Stimulated activated CD8-positive, alpha-beta memory T cell treated with anti-CD3 and anti-CD28 coated beads, Interleukin-7, amount 100 ng/mL, for 24 hours (primary cell): ENCODE measurements at places on chromosomes 3 and 15.

DNA sequence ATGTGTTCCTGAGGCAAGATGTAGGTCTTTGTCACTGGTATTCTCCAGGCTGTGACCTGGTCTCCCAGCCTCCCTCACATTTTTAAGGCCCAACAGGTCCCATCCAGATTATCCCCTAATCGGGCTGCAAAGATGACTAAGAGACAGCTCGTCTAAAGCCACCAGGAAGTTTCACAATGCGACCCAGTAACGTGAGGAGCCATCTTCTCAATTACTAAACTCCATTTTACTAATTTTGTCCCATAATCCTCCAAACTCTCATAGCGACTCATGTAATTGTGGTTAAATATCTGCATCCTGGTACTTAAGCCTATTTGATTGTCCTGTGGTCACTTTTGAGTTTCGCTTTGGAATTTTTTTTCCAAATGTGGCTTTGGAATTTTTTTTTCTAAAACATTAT is 8.7 kb upstream of the PLA2G4F start:
- no peak for DNase-seq

GRCh38 chr3:137778941-137779340 is 14.8 kb downstream of the SOX14 start:
- no peak for DNase-seq

DNA sequence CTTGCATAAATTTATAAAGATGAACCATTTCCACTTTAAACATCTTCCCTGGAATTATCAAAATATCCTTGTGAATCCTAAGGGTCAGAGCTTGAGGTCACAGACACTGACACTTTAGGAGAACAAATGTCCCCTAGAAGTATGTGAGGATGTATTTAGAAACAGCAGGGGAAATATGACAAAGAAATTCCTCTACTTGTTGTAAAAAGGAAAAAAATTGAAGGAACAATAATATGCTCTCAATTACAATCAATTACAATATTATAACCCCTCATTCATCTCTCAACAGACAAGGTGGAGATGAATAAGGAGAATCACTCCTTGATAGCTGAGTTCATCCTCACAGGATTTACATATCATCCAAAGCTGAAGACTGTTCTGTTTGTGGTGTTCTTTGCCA is at the start of gene OR5K3:
Gene OR5K3 (plus strand): TSS at position 301 of the 400 bp plus-strand sequence. CDS start 0 bp downstream, at position 301.
- no peak for DNase-seq

DNA sequence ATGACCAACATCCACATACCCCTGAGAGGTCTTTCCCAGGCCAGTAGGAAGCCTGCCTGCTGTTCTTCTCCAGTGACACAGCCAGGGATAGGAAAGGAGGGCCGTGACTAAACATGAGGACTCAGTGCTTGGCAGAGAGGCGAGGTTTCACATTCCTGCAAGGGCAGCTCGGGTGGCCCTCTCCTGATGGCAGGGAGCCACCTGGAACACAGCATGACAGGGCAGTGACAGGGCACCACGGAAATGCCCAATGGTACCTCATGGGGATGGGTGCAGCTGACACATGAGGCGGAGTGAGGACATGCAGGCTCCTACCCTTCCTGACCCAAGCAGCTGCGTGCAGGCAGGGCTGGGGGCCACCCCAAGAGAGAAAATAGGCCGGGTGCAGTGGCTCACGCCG is 7.4 kb upstream of the TGM5 start:
- no peak for DNase-seq

GRCh38 chr3:149812606-149813366 is at the start of gene RNF13:
TSS of gene RNF13 (plus strand) at chr3:149813215. CDS start at chr3:149846027, 32,812 bp downstream.
- DNase-seq, result peak; percentile 91

GRCh38 chr3:38210141-38210757 is 44.9 kb downstream of the OXSR1 start:
- DNase-seq, result no peak

DNA sequence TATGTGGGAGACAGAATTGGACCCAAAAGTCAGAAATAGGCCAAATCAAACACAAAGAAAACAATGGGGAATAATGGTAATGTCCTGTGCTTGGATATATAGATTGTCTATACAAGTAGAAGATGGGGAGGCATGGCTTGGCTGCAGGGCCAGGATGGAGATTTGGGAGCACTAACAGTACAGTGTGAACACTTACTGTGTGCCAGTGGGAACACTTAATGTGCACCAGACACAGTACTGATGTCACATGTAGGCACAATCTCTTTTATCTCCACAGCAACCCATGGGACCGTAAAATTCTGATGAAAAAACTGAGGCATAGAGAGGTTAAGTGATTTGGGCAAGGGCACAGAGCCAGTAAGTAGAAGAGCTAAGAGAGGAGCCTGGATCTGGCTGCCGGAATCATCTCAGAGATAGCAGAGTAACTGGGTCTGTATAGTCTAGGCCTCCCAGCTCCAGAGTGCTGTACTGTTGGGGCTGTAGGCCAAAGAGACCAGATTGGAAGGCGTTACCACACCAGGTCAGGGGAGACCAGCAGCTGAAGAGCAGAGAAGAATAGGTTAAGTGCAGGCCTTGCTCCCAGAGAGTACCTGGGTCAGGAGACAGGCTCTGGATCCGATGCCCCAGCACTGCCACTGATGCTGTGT is 63.3 kb downstream of the RLBP1 start:
- no peak for DNase-seq

- no peak for DNase-seq
These were observed 5.5 kb downstream of the BCL6 start for GRCh38 chr3:187739561-187740332.

GRCh38 chr3:55339819-55340218 is 147.3 kb downstream of the WNT5A start:
- DNase-seq, result no peak

DNA sequence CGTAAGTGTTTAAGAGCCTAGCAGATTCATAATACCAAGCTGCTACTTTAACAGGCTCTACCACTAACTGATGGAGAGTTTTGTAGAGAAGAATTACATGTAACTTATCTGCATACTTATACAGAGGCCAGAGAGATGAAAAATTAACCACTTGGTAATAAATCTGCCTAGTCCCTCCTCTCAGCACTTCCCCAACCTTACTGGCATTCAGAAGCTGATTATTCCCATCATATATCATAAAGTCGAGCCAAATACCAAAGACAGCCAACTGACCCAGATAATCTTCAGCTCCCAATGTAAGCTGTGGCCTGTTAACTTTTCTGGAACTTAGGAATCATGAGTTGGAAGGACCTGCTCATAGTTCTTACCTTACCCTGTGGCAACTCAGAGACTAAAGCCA is 25.5 kb upstream of the CSPG5 start:
- DNase-seq, result no peak

- no peak for DNase-seq
These were observed 167.9 kb downstream of the DCLK3 start for GRCh38 chr3:36596419-36596818.

DNA sequence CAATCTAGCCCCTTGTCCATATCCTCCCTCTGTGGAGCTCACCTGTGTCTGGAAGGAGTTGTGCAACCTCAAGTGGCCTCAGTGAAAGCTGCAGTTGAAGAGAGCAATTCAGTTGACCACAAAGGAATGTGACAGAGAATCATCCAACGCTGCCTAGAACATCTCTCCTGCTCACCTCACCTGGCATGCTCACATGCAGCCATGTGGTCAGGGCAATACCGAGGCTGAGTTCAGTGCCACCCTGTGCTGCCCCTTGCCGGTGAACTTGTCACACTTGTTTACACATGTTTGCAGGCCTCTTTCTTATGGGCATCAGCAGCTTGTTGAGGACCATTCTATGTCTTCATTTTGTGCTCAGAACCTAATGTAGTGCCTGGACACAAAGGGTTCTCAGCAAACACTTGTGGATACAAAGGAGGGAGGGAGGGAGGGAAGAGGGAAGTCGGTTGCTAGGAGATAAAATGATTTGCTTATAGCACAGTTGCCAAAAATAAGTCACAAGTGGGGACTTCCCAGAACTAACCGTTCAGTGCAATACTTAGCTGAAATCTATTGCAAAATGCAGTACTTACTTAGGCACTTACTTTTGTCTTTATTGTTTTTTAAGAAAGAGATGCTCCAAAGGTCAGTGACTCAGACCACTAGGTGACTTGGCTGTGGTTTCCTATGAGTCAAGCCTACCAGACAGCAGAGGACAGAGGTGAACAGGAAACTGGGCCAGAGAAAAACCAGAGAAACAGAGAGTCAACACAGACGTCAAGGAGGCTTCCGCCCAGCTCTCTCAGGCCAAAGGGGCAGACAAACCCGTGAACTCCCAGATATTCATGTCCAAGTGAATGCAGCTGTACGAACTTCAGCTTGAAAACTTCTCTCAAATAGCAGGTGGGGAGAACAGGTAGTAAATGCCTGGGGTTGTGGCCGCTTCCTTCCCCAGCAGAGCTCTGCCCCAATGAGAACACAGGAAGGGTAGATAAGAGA is 227.8 kb upstream of the CTNNB1 start:
- DNase-seq, result no peak

- no peak for DNase-seq
These were observed 47.8 kb upstream of the ADGRG7 start for GRCh38 chr3:100561459-100562158.

DNA sequence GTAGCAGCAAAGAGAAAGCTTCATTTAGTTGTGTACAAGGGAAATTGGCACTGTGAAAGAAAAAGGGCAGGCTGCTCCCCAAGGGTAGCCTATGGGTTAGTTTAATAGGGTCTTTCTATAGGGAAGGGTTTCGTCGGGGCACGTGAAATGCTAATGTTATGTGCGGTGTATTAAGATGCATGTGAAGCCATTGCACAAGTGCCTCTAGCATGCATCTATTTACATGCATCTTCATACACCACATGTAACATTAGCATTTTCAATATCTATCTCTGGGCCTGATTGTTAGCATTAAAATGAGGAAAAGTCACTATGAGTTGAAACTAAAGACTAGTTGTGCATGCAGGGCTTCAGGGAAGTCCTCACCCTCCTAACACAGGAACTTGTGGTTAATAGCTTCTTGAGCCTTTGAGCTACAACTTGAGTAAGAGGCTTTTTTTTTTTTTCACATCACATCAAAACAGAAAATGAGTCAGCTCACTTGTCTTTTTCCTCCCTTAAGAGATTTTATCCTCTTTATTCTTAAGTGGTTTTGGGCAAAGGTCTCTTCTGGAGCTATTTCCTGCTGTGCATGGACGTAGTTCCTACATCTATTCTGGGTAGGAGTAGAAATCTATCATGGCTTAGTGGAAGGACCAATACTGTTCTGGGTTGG is 613.4 kb downstream of the ZPLD1 start:
- no peak for DNase-seq

DNA sequence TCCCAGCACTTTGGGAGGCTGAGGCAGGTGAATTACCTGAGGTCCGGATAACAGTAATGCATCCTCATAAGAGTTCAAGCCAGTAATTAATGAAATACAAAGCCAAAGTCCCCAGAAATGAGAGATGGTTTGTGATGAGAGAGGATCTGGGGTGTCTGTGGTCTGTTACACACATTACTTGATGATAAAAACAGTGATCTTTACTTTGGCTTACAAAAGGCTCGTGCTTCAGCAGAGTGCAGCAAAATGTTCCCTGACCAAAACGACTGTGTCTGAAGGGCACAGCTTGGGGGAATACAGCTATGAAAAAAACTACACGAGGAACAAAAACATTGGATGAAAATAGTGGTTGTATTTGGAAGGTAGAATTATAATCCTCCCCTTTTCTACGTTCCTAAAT is 40.9 kb downstream of the CRTC3 start:
- no peak for DNase-seq
